Astrocyte of the hippocampus (primary cell): ENCODE measurements at places on chromosomes 3 and 15.

DNA sequence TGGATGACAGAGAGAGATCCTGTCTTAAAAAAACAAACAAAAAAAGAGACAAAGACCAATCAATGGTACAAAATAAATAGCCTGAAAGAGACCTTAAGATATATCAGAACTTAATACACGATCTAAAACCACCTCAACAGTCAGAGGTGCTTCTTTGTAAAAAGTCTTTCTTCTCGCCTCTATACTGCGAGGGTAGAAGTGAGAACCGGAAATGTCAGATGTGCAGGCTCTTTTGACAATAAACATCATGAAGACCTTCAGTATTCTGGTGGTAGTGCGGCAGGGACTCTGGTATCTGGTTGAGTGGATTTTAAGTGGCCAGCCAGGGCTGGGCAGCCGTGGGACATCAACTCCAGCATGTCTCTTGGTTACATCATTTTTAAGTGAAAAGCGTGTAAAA, 30.0 kb downstream of the RUBCN start:
- DNase-seq, result no peak

DNA sequence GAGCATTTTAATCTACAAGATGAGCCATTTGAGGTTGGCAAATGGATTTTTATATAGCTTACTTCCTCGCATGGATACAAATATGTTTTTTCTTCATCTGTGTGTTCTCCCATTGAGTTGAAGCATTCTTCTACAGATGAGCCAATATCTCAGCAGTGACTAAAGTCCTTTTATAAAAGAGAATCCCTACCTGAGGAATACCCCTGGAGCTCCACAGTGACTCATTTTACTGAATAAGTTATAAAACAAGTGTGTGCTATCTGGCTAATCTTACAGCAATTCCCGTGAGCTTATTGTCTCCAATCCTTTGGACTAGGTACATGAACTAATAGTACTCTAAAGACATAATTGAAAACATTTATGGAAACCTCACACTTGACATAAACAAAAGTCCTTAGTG, 354.2 kb upstream of the BCHE start:
- DNase-seq, result no peak

DNA sequence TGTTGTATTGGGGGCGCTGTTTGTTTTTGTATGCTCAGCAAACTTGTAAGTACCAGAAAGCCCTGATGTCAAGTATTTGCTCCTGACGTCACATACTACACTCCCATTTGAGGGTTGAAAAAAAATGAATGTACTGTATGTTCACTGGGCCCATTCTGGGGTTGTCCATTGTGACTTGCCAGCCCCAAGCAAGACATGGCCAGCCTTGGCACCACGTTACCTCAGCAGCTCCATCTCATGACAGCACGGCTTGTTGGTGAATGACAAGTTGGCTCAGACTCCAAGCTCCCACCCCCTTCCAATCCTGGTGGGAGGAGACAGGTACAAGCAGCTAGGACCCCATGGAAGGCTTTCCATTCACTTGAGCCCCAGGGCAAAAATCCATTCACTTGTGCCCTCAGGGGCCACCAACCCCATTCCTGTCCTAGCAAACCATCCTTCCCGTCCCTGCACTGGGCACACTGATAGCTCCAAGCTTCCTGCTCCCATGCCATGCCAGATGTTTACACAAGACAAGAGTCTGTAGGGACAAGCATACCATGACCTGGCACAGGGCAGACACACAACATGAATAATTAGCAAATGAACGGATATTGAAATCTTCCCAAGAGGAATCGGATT, 1.6 kb downstream of the PHGR1 start:
- no peak for DNase-seq

DNA sequence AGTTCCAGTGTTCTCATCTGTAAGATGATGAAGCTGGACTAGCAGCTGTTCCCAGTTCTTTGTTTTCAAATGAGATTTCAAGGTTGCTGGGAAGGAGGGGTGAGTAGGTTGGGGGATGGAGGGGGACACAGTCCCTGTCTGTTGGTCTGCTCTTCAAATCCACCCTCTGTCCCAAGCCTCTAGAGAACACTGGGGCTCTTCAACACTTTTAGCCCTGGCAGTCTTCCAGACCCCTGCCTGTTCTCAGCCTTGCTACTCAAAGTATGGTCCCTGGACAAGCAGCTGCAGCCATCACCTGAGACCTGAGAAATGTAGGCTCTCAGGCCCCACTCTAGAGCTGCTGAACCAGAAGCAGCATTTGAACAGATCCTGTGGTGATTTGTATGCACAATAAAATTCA, 41.3 kb downstream of the NEK11 start:
- DNase-seq, result no peak

DNA sequence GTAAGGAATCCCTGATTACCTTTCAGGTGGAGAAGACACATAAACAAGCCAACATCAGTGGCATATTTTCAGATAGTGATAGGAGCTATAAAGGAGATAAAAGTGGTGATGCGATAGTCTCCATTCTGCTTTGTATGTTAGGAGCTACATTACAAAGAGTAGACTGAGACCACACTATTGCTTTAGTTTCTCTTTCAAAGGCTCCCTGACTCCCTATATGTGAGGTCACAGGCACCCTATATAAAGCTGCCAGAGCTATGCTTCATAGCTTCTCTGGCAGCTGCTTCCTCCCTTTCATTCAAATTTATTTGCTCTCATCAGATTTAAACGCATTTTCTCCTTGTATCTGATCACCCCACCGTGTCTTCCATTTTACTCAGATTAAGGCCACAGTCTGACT, 466.6 kb downstream of the IL5RA start:
- DNase-seq, result no peak

DNA sequence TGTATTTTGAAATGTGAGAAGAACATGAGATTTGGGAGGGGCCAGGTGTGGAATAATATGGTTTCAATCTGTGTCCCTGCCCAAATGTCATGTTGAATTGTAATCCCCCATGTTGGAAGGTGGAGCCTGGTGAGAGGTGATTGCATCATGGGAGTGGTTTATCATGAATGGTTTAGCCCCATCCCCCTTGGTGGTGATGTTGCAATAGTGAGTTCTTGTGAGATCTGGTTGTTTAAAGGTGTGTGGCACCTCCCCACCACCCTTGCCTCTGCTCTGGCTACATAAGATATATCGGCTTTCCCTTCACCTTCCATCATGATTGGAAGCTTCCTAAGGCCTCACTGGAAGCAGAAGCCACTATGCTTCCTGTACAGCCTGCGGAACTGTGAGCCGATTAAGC, 23.9 kb upstream of the TMEM108 start:
- DNase-seq, result no peak

DNA sequence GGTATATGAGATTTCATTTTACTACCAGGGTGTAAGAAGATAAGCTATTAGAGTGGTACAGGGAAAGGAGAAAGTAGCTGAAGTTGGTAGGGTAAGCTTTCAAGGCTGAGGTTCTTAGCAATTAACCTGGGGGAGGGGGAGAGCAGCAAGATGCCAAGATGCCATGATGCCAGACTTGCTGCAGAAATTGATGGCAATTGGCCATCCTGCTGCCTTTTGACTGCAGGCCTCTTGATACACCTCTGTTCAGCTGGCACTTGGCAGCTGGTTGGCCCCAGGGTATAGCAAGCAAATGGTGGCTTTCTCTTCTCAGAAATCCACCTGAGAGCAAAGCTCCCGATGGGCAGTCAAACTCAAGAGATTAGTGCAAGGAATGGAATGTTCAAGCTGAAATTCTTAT, 21.4 kb upstream of the DPH6 start:
- DNase-seq, result no peak

- no peak for DNase-seq
Measured at GRCh38 chr3:85162905-85163304, 204.1 kb downstream of the CADM2 start.

GRCh38 chr3:166270429-166270828, 433.2 kb upstream of the BCHE start:
- no peak for DNase-seq

GRCh38 chr15:98003996-98004395, 43.5 kb downstream of the ARRDC4 start:
- DNase-seq, result peak; percentile 49

DNA sequence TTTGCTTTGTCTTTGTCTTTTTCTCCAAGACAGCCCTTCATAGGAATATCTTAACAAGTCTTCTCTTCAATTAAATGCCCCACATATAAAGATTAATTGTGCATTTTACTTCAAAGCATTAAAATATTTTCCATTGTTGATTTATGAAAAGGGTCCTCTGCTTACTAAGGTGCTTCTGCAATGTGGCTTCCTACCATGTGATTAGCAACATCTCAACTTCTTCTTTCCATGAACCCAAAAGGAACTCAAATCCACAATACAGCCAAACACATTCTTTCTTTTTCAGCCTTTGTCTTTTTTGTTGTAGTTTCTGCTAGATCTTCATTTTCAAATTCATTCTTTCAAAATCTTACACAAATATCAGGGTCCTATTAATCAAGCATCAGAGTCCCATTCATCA, 309.2 kb downstream of the NSUN3 start:
- no peak for DNase-seq

DNA sequence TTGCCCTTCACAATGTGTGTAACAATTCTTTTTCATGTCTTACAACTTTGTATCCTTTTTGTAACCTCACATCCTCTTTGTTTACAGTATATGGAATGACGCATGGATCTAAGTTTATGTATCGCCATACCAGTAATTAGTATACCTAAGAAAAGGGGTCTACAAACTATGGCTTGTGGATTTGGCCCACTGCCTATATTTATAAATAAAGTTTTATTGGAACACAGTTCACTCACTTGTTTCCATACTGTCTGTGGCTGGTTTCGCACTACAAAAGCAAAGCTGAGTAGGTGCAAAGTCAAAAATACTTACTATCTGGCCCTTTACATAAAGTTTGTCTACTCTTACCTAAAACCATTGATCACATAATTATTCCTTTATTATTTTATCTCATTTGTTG, 226.5 kb downstream of the TBL1XR1 start:
- no peak for DNase-seq

DNA sequence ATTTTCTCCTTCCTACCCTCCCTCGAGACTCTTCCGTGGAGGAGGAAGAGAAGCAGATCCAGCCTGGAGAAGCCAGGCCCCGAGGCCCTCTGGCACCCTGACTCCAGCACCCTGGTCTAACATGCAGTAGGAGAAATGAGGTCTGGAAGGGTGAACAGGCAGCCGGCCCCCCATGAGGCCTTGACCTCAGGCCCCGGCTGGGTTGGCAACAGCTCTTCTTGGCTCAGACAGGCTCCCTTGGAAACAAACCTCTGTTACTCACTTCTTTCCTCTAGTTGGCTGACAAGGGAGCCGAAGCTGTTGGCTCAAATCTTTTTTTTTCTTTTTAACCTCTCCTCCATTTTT, 73.4 kb downstream of the CPN2 start:
- DNase-seq, result peak; percentile 77

DNA sequence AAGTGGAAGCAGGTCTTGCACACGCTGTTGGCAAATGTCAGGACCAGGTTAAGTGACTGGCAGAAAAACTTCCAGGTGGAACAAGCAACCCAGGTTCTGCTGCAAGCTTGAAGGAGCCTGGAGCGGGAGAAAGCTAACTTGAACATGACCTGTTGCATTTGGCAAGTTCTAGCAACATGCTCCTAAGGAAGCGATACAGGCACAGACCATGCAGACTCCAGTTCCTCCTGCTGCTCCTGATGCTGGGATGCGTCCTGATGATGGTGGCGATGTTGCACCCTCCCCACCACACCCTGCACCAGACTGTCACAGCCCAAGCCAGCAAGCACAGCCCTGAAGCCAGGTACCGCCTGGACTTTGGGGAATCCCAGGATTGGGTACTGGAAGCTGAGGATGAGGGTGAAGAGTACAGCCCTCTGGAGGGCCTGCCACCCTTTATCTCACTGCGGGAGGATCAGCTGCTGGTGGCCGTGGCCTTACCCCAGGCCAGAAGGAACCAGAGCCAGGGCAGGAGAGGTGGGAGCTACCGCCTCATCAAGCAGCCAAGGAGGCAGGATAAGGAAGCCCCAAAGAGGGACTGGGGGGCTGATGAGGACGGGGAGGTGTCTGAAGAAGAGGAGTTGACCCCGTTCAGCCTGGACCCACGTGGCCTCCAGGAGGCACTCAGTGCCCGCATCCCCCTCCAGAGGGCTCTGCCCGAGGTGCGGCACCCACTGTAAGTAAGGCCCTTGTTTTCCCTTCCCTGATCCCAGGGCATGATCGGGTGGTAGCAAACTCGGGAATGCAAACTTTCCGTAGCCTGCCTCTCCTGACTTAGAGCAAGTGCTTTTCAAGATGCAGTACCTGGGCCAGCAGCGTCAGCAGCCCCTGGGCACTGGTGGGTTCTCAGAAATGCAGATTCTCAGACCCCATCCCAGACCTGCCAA, 759 bp downstream of the GALNT15 start:
- no peak for DNase-seq

GRCh38 chr3:184375747-184376461, 2.1 kb downstream of the THPO start:
- DNase-seq, result no peak

GRCh38 chr3:96101006-96101560, 713.3 kb upstream of the EPHA6 start:
- no peak for DNase-seq

- DNase-seq, result no peak
Measured at GRCh38 chr3:160060409-160061027, 71.9 kb downstream of the IL12A start.
